Glomerular endothelial cell (primary cell): ENCODE measurements at places on chromosomes 4 and X.

- DNase-seq, result no peak
Observed at GRCh38 chr4:26116057-26116456, 202.0 kb downstream of the SMIM20 start.

DNA sequence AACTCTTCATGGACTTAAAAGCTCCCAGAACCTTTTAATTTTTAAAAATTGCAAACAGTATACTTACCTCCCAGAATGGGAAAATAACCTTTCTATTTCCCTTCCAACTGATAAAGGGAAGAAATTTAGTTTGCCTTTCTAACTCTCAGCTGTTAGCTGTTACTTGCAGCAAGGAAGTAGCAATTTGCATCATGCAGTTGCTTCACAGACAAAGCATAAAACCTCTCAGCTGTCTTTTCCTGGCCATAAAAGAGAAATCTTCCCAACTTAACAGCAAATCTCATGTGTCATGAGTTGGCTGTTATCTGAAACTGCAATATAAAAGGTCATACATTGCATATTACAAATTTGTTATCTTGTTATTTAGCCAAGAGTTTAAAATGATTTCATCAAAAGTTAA lies 18.4 kb downstream of the C4orf17 start:
- no peak for DNase-seq

- DNase-seq, result no peak
Observed at GRCh38 chrX:71458866-71459265, 74.0 kb upstream of the OGT start.

DNA sequence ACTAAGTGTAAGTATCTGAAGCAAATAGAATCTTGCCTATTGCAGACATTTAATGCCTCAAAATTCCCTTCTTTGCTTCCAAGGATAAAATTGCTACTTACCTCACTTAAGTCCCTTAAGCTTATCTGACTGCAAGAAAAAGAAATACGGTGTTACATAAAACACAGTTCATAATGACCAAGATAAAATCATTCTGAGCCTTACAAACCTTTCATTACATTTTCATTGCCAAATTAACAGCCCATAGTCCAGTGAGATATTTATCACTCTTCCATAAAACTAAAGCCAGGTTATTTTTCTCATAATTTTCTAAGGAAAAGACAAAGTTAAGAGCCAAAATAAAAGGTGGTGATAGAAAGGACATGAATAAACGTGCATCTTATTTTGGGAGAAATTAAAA lies 74.9 kb upstream of the ZNF518B start:
- no peak for DNase-seq

DNA sequence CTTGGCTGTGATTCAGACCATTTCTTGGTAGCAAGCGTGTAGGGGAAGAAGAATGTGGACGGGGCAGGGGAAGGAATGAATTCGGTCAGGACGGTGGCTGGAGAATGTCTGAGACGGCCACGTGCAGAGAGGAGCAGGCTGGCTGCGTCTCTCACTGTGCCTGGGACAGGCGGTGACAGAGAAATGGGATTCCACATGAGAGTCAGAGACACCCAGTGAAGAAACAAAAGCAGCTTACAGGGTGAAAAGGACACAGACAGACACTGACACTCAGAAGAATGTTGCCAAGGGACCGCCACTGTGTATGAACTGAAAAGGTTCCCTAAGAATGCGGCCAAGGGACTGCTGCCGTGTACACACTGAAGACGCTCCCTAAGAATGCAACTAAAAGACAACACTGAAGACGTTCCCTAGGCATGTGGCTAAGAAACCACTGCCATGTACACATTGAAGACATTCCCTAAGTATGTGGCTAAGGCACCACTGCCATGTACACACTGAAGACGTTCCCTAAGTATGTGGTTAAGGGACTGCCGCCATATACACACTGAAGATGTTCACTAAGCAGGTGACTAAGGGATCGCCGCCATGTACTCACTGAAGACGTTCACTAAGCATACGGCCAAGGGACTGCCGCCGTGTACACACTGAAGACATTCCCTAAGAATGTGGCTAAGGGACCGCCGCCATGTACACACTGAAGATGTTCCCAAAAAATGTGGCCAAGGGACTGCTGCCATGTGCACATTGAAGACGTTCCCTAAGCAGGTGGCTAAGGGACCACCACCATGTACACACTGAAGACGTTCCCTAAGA lies 49.1 kb downstream of the DHRSX start:
- no peak for DNase-seq

- no peak for DNase-seq
Observed at GRCh38 chrX:32293962-32294700, 917.2 kb downstream of the DMD start.

DNA sequence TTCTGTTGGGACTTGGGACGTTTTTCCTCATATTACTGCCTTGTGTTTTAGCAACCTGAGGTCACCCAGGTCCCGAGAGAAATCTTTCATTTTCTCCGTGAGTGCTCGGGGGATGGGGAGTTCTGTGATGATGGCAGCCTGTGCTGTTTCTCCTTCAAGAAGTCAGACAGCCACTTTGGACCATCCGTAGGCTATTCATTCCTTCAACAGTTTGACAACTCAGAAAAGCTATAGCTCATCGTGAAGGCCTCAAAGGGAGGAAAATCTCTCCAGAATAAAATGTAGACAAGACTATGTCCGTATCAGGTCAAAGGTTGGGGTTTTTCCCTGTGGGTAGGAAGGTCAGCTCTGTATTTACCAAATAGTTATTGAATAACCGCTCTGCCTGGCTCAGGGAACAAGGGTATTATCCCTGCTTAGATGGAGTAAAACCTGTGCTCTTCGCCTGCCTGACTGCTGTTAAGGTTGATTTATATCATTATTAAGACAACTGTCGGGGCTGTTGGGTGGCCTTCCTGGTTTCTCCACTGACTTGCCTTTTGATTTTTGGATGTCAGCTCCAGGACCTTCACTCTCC lies 36.6 kb downstream of the FAM114A1 start:
- DNase-seq, result no peak

- DNase-seq, result no peak
Observed at GRCh38 chr4:128227991-128228571, 59.5 kb downstream of the PGRMC2 start.

GRCh38 chr4:127623797-127624083 lies 9.0 kb upstream of the INTU start:
- DNase-seq, result no peak

GRCh38 chr4:186810613-186811150 lies 87.0 kb upstream of the FAT1 start:
- no peak for DNase-seq

DNA sequence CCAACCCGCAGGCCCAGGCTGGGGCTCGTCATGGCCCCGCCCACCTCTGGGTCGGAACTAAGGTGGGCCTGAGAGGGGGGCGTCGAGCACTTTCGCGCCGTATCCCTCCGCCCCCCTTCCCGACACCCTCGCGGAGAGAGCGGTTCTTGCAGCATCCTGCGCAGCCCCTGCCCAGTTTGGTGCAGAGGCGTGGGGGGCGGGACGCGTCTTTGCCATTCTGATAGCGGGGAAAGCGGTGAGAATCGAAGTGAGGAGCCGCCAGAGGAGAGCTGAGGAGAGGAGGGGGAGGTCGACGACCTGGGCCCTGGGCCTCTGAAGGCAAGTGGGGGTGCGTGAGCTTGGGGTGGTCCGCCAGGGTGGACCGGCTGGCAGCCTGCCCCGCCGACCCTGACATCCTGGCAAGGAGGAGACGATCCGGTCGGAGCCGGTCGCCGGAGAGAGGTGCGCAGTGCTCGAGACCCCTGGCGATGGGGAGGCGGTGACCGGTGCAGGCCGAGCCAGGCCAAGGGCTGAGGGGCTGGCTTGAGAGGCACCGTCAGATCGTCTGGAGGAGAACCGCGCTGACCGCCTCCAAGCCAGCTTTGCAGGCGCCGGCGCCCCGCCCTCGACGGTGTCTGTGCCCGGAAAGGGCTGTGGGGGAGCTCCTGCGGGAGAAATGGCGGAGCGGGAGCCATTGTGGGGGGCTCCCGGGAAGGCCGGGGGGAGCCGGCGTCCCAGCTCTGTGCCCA lies 25.5 kb downstream of the GPRASP3 start:
- DNase-seq, result no peak

- no peak for DNase-seq
Observed at GRCh38 chr4:180437601-180438000, 1805.6 kb upstream of the TENM3 start.

- DNase-seq, result no peak
Observed at GRCh38 chrX:17038277-17038676, 91.8 kb downstream of the REPS2 start.

DNA sequence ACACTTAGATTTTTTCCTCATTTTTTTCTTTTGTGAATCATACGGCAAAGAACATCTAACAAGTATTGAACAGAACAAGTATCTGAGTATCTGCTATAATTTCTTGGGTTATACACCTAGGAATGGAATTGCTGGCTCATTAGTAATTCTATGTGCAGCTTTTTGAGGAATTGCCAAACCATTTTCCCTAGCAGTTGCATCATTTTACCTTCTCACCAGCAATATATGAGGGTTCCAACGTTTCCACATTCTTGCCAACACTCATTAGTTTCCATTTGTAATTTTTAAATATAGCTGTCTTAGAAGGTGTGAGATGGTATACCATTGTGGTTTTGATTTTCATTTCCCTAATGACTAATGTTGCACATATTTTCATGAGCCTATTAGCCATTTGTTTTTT lies 41.1 kb upstream of the DCAF8L1 start:
- no peak for DNase-seq

GRCh38 chrX:9252182-9252581 lies 212.7 kb upstream of the TBL1X start:
- DNase-seq, result no peak

DNA sequence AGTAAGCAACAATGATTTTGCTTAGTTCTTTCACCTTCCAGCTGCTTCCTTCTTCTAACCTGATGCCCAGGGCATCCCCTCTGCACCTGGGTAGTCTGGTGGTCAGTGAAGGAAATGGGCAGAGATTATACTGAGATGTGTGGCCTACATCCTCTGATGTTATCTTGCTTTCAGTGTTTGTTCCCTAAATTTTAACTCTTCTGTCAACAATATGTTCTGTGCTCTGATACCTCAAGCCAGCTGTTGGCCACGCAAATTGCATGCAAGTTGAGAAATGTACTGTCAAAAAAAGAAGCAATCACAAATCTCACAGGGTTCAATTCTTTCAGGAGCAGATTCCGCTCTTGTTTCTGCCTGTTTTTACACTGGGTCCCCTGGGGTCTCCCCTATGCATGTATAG lies 73.8 kb downstream of the FBXW7 start:
- DNase-seq, result no peak

GRCh38 chr4:42806303-42806835 lies 86.1 kb upstream of the GRXCR1 start:
- no peak for DNase-seq

DNA sequence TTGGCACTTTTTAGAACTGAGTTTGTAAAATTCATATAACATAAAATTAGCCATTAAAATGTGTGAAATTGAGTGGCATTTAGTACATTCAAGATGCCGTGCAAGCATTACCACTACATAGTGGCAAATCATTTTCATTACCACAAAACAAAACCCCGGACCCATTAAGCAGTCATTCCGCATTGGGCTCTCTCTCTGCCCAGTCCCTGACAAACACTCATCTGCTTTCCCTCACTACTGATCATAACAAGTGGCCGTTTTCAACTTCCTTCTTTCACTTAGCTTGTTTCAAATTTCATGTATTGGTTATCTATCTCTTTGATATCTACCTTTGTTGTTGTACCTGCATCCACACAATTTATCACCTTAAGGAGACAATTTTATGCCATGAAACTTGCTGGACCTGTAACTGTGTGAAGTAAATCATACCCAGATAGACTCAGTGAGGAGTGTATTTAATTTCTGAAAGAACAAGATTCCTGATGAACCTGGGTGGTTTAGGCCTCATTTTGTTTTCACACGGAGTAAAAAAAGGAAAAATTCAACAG lies 202.1 kb downstream of the OR13H1 start:
- no peak for DNase-seq

DNA sequence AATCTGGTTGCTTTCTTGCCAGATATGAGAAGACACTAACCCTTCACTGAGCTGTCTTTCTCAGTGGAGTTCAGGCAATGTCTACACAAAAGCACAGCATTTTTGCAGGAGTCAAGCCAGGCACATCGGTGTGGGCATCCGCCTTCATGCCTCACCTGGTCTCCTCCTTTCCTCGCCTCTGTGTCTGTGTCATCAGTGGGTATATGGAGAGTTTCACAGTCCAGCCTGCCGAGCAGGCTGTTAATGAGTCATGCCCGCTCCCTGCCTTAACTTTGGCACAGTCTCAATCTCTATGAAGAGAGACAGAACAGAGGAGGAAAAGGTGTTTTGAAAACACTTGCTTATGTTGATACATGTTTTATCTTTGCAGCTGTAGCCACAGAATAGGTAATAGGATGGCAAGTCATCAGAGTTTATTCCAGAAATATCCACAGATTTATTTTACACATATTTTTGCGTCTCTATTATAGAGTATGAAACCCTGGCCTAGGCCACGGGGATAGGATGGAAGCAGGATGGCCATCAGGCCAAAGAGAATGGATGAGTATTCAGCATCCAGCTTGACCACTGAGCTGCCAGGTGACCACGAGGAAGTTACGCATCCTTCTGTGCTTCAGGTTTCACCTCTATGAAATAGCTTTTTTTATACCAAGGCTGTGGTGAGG lies 32.8 kb upstream of the MAML3 start:
- DNase-seq, result no peak

GRCh38 chr4:137961051-137961438 lies 281.1 kb downstream of the SLC7A11 start:
- DNase-seq, result no peak

DNA sequence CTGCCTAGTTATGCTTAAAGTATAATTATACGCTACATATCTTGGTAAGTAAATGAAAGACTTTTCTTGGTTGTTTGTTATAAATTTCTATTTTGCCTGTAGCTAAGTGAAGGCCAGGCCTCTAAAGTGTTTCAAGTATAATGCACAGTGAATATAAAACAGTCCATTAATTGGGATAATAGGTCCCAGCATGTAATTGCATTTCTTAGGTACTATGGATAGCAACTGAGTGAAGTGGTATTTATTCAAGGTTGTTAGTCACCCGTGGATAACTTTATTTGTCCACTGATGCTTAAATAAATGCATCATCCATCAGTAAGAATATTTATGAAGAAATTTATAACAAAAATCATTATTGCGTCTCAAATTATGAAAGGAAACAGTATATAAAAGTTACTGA lies 59.1 kb downstream of the TEX13C start:
- DNase-seq, result no peak

- DNase-seq, result no peak
Observed at GRCh38 chr4:139279760-139280620, at the start of gene MGARP. Gene MGARP, minus strand, starts transcription at chr4:139280225. Its CDS starts 67 bp downstream, at chr4:139280158.

DNA sequence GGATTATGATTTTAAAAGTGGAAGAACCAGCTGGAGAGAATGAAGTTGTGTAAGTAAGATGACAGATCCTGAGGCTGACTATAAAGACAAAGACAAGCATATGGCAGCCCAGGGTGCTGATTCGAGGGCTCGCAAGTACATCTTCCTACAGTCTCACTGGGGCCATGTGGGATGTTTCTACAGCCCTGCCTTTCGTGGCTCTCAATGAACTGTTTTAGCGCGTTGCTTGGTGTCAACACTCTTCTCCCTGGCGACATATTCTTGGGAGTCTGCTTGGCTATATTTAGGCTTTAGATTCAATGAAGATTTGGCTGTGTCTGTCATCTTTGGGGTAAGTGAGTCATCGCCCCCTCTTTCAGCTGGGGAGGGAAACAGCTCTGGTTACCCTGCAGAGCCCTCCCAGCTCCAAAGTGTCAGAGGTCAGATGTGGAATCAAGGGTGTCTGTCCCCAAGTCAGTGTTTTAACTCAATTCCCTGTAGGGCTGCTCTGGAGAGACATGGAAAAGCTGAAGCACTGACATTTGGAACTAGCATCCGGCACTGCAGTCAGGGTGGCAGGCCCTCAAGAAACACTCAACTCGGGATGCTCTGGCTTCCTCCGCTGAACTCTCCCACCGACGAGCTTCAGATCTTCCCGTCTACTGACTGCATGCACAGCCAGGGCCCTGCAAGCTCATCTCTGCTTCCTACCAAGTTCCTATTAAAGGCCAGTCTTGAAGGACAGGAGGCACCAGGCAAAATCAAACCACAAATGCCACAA lies 65.7 kb downstream of the GATB start:
- no peak for DNase-seq
